ENCODE measurements at places on chromosomes 2 and 18.

DNA sequence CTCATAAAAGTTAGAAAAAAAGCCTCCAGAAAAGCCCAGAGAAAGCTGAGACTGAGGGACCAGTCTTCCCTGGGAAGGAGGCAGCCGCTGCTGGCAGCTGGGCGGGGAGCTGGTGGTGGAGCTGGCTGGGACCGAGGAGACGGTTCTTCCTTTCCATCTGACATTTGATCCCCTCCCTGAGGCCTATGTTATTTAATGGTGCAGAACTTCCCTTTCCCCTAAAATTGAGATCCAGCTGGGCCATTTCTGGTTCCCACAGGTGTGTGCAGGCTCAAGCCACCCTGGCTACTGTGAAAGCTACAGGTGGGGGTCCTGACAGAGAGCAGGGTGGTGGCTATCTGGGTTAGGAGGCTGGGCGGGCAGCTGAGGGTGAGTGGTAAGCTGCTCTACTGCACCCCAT, 81.5 kb upstream of the FZD7 start:
- no peak for DNase-seq

DNA sequence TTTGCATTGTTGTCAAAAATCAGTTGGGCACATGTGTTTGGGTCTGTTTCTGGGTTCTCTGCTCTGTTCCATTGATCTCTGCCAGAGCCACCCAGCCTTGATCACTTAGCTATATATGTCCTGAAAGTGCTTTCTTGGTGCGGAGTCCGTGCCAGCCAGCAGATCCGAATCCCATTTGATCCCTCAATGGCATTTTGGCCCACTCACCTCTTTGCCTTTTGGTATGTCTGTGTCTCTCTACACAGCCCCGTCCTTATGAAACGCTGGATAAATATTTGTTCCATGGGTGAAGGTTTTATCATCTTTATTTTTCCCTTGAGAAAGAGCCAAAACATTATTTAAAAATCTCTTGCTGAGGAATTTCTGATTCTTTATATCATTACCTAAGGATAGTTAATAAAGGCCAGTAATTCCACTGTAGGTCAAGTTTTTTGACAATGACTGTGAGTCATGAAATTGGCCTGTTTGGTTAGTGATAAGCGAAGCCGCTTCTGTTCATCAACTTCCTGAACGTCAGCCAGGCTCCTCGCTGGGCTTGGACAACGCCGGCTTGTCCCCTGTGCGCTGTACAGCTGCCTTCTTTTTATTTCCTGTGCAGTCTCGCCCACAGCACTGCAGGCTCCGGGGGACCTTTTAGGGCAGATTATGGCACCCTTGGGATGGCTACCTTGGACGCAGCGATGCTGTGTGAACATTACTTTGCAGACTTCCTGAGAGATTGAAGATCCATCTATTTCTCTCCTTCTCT, 24.9 kb downstream of the MTCL1 start:
- DNase-seq: no peak

DNA sequence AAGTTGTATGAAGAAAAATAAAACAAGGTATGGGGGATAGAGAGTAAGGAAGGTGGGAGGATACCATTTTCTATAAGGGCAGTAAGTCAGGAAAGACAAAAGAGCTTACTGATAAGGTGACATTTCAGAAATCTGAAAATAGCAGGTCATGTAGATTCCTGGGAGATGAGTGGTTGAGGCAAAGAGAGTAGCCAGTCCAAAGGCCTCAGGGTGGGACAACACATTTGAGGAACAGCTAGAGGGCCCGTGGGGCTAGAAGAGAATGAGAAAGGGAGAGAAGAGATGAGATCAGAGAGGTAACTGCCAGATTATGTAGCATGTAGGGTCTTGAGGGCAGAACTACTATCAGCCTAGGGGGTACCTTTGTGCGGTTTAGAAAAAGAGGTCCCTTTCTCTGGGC, 2.9 kb downstream of the CLHC1 start:
- DNase-seq: no peak

- DNase-seq: no peak
These were observed 241.2 kb downstream of the RPIA start for GRCh38 chr2:88932686-88933085.

DNA sequence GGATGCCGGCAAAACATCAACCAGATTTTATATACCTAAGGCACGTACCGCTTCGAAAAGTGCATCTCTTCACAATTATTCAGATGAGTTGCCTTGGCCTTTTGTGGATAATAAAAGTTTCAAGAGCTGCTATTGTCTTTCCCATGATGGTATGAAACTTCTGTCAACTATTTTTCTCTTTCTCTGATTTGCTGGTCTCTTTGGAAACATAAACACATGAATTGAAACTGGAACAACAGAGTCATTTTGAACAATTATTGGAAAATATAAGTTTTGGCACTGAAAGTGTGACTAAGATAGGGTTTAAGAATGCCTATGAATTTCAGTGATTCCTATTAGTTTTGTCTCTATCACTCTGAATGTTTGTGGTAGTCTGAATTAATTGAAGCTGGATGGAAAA, 109.9 kb downstream of the DPP4 start:
- no peak for DNase-seq
